ENCODE measurements at places on chromosomes 5 and 9.

DNA sequence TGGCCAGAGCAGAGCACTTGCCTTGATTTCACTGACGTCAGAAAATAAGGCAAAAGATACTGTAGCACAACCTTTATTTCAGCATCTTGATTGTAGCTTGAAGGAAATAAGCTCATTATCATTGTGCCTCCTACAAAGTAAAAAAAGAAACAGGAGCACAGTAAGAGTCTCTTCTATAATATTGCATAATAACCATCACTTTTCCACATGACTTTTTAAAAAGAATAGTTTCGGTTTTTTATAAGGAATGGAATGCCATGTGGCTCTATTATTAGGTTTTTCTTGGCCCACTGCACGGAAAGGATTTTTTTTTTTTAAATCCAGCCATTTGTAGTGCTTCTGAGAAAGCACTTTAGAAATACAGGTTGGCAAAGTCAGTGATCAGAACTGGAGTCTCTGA lies 655.3 kb downstream of the LRRC70 start:
- no peak for DNase-seq

- DNase-seq: no peak
Observed at GRCh38 chr9:4417578-4418325, 72.5 kb upstream of the SLC1A1 start.

- no peak for DNase-seq
Observed at GRCh38 chr5:177304392-177305119, 957 bp downstream of the PRELID1 start.

GRCh38 chr9:14298601-14299022 lies 15.3 kb downstream of the NFIB start:
- no peak for DNase-seq

DNA sequence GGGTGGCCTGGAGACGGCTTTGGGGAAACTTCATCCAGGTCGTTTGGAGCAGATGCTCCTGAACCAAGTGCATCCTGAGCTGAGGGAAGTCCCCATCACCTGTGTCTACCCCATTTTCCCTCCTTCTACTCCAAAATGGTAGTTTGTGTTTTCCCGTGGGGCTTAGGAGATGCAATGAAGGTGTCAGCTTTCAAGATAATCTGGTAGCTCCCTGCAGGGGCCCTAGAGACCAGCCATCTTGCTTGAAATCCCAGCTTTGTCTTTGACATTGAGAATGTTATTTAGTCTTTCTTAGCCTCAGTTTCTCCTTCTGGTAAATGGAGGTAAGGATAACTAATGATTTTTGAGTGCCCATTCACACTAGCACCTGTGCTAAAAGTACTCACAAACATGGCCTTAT lies 77.4 kb downstream of the WWC1 start:
- DNase-seq: no peak

DNA sequence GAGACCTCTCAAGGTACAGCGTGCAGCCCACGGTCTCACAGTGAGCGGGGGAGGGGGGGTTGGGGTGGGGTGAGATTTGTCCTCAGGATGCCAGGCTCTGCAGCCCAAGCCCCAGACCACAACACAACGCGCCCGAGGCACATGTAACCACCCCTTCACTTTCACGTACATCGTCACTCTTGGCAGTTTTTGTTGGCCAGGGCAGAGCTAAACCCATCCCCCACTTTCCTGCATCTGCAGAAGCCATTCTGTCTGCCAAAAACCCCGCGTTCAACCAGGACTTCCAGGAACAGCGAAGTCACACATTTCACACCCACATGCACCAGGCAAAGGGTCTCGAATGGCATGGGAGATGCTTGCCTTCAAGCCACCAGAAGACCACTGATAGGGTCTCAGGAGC lies 9.4 kb upstream of the SMIM23 start:
- DNase-seq: no peak

DNA sequence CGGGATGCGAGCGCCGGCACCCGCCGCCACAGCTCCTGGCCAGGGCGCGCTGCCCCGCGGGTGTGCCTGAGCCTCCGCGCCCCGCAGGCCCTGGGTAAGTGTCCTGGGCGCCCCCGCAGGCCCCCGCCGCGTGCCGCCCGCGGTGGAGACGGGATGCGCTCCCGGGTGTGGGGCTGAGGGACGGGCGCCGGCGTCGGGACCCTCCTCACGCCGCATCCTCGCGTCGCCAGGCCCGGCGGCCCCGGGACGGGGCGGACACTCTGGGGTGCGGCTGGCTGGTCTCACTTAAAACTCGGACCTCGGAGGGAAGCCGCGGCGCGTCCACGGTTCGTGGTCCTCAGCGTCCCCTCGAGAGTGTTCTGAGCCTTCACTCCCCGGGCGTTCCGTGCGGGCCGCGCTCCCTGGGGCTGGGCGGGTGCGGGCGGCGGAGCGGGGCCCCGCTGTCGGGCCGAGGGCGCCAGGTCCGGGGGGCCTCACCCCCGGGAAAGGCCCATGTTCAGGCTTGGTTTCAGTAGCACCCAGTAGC lies 275 bp downstream of the AHRR start:
- no peak for DNase-seq

GRCh38 chr5:13317654-13318053 lies 626.8 kb downstream of the DNAH5 start:
- no peak for DNase-seq

DNA sequence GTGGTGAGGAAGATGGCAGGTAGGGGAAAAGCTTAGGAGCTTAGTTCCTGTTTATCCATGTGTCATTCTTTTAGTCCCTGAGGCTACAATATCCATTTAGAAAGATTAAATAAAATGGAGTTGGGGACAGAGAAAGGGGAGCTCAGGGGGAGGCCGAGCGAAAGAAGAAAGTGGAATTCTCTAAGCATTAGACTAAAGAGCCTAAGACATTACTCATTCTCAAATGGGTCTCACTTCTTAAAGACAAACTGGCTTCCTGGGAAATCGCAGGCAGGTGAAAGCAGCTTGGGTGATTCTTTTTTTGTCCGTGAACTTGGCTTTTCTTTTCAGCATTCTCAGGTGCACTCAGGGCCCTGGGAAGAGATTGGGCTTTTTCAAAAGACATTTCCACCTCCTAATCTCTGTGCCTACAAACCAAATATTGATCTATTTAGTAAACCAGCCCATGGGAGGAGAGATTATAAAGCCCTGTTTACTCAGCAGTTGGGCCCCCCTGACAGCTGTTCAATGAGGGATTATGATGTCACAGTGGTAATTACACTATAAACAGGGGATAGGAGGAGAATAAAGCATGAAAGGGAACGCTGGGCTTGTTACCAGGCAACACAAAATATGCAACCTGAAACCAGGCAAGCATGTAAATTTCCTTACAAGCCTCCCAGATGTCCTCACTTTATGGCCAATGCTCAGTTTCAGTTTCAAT lies 584.0 kb downstream of the ACTL7B start:
- peak; percentile 63 for DNase-seq
